ENCODE measurements at places on chromosomes 11 and 22.

DNA sequence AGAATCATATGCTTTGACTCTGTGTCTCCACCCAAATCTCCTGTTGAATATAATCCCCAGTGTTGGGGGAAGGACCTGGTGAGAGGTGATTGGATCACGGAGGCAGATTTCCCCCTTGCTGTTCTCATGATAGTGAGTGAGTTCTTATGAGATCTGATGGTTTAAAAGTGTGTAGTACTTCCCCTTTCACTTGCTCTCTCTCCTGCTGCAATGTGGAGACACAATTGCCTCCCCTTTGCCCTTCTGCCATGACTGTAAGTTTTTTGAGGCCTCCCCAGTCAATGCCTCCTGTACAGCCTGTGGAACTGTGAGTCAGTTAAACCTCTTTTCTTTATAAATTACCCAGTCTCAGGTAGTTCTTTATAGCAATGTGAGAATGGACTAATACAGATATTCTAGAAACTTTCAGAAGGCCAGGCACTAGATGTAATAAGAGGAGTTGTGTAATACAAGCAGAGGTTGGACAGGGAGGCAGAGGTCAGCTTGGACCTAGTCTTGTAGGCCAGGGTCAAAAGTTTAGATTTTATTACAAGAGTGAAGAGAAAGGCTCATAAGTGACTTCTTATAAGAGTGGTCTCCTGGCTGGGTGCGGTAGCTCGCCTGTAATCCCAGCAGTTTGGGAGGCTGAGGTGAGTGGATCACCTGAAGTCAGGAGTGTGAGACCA lies 9.3 kb upstream of the SERPING1 start:
- no peak for DNase-seq

- DNase-seq: no peak
Measured at GRCh38 chr11:44988981-44989635, 38.4 kb upstream of the TP53I11 start.

DNA sequence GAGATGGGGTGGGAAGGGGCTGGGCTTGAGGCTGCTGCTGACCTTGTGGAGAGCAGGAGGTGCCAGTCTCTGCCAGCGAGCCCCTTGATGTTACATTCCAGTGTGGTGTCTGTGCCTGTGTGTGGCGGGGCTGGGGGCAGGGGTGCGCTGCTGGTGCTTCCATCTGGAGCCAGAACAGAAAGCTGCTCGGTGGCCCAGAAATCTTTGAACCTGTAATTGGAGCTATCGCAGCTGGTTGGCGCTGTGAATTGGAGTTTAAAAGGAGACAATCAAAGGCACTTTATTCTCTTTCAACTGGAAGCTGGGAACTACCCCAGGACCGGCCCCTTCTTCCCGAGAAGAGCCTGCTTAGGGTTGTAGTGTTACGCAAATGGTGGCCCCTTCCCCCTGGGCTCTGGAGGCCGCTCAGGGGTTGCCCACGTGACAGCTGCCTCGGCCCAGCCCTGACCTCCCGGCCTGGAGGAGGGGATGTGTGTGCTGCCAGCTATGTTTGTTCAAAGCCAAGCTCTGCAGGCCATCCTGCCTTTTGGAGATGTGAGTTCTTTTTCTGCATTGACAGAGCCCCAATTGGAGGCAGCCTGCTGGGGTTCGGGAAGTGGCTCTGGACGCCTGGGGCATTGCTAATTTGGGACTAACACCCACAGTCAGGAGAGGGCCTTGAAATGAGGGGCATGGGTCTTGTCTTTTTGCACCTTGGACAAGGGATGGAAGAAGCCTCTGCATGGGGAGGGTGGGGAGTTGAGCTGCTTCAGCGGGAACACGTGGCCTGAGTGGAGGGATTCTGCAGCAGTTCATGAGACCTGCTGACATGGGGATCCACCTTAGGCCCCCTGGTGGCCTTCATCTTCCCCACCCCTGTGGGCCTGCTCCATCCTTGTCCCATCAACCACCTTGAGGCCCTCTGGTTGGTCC lies 14.0 kb upstream of the ARSA start:
- DNase-seq: no peak

GRCh38 chr11:10895285-10895684 lies 37.4 kb upstream of the ZBED5 start:
- peak; percentile 93 for DNase-seq

- peak; percentile 67 for DNase-seq
Measured at GRCh38 chr11:74278721-74279161, 32.7 kb downstream of the P4HA3 start.

- DNase-seq: no peak
Measured at GRCh38 chr11:61675826-61676225, 4.4 kb upstream of the DAGLA start.

- DNase-seq: no peak
Measured at GRCh38 chr11:63775191-63775590, 6.6 kb upstream of the ZFTA start.

- no peak for DNase-seq
Measured at GRCh38 chr11:46560300-46560991, 33.4 kb downstream of the AMBRA1 start.

Measured in trophoblast cell (in vitro differentiated cells and primary cell).